T1000 (cell line): ENCODE measurements at places on chromosomes 12 and 14.

- DNase-seq = no peak
These were observed 159.2 kb downstream of the TGFB3 start for GRCh38 chr14:75822522-75823141.

- no peak for DNase-seq
These were observed 581 bp downstream of the ARG2 start for GRCh38 chr14:67620217-67620785.

GRCh38 chr14:69948351-69948750 lies 69.1 kb downstream of the SMOC1 start:
- no peak for DNase-seq

- no peak for DNase-seq
These were observed 86.3 kb downstream of the VWF start for GRCh38 chr12:6038160-6038559.

GRCh38 chr14:78959674-78960264 lies 789.6 kb downstream of the NRXN3 start:
- DNase-seq = peak; percentile 34

GRCh38 chr12:44765796-44766195 lies 110.3 kb downstream of the NELL2 start:
- DNase-seq = no peak

DNA sequence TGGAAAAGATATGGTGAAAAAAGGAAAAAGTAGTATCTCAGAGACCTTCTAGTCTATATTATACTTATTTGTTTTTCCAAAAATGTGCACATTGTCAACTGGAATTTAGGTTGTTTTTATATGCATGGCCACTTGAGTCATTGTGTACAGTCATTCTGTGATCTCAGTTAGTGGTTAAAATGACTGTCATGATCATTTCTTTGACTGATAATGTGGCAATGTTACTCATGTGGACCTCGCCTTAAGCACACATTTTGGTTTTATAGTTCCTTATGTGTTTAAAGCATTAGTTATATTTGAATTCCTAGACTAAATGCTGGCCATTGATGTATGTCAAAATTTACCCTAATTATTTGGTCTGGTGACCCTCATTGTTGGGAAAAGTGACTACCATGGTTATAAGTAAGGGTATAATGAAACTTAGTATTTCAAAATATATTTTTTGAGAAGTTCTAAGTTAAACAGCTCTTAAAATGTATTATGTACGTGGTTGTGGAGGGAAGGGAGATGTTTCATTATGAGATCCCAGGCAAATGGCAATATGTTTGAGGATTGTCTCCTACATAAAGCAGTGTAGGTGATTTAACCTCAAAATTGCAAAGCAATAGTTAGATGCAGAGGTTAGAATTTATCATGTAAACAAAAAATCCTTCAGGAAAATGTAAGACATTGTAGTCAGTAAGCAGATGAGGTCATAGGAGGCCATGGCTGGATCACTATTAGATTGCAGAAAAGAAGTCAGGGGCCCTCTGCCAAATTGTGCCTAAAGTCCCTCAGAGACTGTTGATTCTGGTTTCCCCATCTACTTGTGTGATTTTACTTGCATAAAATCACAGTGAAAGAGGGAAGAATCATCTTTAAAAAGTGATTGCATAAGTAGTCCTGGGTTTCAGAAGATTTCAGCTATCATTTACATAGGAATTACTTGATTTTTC lies 17.5 kb downstream of the PNMA1 start:
- no peak for DNase-seq

DNA sequence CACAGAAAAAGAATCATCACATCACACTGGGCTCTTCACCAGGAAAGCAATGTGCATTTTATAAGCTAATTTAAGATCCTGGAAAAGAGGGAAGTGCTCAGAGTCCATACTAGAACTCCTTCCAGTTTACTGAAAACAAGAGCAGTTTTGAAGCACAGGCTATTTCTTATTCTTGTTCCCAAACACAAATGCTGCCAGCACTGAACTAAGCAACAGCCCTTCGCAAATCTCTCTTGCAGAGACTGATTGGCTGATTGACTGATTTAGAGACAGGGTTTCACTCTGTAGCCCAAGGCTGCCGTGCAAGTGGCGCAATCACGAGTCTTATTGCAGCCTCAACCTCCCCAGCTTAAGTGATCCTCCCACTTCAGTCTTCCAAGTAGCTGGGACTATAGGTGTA lies 44.8 kb downstream of the BCL2L14 start:
- DNase-seq = no peak

DNA sequence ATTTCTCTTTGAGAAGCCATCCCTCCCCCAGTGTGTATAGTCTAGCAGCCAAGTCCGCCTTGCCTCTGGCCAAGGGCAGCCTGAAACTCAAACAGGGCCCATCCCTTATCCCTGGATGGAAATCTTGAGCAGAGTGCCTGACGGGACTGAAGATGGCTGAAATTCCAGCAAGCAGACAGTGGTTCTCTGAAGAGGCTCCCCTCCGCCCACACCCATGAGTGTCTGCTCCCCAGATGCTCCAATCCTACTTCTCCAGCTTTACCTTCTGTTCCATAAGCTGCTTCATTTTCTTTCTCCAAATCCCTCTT lies 396.2 kb downstream of the NUAK1 start:
- DNase-seq = no peak

DNA sequence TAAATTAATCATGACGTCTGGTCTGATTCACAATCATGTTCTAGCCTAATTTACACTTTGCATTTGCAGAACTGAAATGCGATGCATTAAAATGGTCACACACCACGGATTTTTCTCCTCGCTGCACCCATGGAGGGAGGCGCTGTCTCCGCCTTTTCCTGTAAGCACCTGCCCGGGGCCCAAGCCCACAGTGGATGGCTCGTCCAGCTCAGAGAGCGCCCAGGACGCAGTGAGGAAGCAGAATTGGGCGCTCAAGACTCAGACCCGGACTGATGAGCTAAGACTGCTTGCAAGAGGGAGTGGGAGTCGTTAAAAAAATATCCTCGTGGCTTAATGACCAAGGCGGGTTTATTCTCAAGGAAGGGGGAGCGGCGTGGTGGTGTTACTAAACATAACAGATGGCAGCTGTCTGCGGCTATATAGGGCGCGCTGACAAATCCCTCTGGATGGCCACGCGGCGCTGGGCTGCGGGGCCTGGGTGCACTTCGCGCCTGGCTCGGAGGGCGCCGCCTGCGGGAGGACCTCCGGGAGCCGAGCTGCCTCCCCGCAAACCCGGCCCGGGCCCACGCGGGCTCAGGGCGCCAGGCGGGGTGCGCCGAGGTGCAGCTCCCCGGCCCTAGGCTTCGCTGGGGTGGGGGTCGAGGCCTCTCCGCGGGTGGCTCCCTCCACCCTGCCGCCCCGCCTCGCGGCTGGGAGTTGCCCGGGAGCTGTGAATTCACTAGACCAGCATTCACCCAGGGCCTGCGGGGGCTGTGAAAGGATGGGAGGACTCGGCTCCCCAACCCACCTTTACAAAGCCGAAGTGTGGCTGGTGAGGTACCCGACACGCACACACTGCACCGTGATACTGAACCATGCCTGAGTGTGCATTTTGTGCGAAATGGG lies 78.7 kb downstream of the PPM1A start:
- no peak for DNase-seq

DNA sequence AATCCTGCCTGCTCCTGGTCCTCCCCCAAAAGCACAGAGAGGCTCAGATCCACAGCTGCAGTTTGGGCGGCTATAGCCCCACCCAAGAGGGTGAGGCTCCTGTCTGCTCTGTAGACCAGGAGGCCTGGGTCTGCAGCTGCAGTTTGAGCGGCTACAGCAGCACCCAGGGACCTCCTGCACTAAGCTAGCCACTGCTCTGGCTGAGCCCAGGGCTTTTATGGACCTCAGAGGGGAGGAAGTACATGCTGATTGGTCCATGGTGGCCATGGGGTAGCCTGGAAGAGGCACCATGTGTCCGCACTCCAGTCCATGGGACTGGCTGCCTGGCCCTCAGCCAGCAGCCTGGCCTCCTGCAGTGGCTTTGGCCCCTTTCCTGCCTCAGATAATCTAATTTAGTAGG lies 49.6 kb upstream of the GSC start:
- no peak for DNase-seq

- no peak for DNase-seq
These were observed 55.4 kb upstream of the MED13L start for GRCh38 chr12:116332705-116333380.

DNA sequence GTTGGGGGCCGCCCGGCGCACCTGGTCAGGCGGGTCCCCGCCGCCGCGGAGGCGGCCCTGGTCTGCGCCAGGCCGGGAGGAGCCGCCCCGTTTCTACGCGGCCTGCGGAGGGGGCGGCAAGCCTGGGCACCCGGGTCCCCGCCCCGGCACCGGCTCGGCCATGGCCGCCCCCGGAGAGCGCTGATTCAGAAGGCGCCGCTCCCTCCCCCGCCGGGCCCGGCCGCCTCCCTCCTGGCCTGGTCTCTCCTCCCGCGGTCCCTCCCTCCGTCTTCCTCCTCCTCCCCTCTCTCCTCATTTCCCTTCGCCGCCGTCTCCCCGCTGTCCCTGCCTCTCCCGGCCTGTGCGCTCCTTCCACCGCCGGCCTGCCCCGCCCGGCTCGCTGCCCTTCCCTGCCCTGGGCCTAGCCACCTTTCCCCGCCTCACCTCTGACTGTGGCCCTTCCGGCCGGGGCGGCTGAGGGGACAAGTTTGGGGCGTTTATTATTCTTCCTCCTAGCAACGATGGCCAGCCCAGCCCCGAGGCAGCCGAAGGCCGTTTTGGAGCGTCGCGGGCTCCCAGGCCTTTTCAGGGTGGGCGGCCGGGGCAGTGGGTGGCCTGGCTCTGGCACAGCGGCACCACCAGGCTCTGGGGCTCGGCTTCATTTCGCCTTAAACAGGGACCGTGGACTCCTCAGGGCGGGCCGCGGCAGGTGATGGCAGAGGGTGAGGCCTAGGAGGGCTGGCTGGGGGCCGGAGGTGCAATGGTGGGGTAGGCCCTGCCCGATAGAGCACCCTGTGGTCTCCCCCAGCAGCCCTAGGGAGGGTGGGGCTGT lies 768 bp downstream of the CEP170B start:
- peak; percentile 44 for DNase-seq

- DNase-seq = no peak
These were observed 257.2 kb upstream of the PRICKLE1 start for GRCh38 chr12:42846782-42847181.

GRCh38 chr14:67815573-67816225 lies 691 bp downstream of the ZFYVE26 start:
- no peak for DNase-seq

GRCh38 chr12:12334367-12335040 lies 15.5 kb downstream of the MANSC1 start:
- no peak for DNase-seq

- no peak for DNase-seq
These were observed 171.1 kb upstream of the PRMT8 start for GRCh38 chr12:3319723-3320492.

DNA sequence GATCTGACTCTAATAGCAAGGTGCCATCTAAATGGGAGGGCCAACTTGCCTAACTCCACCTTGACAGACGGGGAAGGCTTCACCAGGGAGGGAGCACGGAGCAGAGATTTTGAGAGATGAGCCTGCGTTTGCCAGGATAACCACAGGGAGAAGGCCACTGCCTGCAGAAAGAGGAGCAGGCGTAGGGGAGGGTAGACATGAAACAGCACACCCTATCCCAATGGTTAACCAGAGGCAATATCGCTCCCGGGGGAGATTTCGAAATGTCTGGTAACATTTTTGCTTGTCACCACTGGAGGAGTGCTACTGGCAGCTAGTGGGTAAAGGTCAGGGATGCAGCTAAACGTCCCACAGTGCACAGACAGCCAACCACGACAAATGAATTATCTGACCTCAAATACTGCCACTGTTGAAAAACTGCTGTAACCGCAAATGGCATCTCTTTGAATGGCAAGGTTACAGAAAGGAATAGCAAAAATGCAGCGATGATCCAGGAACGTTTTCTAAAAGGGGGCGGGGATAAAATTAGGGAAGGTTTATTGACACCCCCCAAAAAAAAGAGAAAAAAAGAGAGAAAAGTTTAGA lies 126.0 kb upstream of the ATF7IP start:
- DNase-seq = peak; percentile 62

DNA sequence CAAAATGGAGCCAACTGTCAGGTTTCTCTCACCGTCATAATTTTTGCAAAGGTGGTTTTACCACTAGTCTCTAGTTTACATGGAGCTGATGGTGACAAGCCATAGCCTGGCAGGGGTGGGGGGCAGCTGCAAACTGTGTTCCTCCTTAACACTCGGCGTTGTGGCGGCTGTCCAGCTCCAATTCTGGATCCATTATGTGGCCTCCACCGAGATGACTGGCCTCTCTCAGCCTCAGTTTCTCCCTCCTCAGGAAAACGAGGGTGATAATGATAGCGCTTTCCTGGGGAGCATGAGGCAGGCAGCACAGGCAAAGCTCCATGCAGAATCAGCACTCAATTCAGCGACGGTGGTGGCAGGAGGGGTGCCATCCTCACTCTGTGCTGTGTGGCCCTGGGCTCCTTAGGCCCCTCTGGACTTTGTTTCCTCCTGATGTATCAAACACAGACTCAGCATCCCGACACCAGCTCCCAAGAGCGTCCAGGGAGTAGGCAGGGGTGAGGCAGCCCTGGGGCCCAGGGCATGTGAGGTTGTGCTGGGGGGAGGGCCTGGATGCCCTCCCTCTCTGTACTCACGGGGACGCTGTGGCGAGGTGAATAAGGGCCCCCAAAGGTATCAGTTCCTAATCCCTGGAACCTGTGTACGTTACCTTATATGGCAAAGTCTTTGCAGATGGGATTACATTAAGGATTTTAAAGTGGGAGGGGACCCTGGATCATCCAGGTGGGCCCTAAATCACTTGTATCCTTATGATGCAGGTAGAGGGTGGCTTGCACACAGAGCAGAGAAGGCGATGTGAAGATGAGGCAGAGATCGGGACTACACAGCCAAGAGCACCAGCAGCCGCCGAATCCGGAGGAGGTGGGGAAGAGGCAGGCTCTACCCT lies 46.8 kb upstream of the EIF5 start:
- DNase-seq = no peak
